Pancreas (tissue), 10 donors: ENCODE measurements at places on chromosomes 1 and 21. TPM values are rescaled to one million over a fixed set of nuclear protein-coding genes. Genes with fewer than 3 reads are reported as not detected.

DNA sequence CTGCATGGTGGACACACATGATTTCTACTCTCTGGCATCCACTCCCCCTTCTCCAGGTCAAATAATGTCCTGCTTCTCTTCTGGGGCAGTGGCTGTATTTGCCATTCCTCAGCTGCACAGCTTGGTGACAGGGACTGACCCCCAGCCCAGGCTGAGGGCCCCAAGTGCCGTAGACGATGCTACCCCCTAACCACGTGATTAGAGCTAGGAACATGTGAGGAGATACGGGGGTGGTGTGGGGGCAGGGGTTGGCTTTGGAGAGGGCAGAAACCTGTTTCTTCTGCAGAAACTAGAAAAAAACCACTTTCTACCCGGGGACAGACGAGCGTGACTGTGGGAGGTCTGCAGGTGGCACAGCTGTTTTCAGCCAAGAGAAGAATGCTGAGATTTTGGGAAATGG, 192.4 kb downstream of the SIPA1L2 start:
- DNase-seq, result no peak
- no peak overlapping the region for H3K27ac ChIP-seq
- H3K4me3 ChIP-seq, result no peak overlapping the region

CNIH4 gene
- total RNA-seq, result 13.5 TPM

FTCD gene
- total RNA-seq, result 0.47 TPM

DNA sequence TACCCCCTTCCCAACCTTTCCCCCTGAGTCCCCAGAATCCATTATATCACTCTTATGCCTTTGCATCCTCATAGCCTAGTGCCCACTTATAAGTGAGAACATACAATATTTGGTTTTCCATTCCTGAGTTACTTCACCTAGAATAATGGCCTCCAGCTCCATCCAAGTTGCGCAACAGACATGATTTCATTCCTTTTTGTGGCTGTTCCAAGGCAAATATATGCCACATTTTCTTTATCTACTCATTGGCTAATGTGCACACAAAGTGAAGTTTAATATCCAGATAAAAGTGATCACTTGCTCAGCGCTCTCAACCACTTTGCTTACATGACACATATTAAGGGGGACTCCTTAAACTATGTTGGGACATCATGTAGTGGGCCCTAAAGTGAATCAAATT, 72.4 kb upstream of the TIAM1 start:
- H3K4me3 ChIP-seq, result no peak overlapping the region
- no peaks in the 10 kb centered on the region for H3K27me3 ChIP-seq
- no peak overlapping the region for H3K27ac ChIP-seq
- DNase-seq, result no peak
- H3K4me1 ChIP-seq, result no peaks in the 10 kb centered on the region
- H3K36me3 ChIP-seq, result no peaks in the 10 kb centered on the region

TRMT1L gene
- total RNA-seq, result 5.5 TPM

CAPN9 gene
- total RNA-seq, result not detected

DNA sequence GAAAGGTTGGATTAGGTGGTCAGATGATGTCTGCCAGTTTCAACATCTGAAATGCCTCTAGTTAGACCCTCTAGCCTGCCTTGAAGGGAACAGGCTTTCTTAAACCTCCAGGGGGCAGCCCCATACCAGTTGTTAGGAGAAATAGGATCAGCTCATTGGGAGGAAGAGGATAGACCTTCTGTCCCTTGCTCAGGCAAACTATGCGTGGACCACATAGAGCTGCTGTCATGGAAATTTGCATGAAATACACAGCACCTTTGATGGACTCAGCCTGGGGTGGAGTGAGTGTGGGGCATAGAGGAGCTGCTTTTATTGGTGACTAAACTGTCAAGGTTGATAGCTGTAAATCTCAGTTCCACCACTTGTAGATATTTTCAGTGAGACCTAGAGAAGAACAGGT, 38.4 kb upstream of the SPAG17 start:
- H3K4me3 ChIP-seq, result no peak overlapping the region
- H3K36me3 ChIP-seq, result no peaks in the 10 kb centered on the region
- H3K27me3 ChIP-seq, result no peaks in the 10 kb centered on the region
- DNase-seq, result no peak
- H3K27ac ChIP-seq, result no peak overlapping the region

DNA sequence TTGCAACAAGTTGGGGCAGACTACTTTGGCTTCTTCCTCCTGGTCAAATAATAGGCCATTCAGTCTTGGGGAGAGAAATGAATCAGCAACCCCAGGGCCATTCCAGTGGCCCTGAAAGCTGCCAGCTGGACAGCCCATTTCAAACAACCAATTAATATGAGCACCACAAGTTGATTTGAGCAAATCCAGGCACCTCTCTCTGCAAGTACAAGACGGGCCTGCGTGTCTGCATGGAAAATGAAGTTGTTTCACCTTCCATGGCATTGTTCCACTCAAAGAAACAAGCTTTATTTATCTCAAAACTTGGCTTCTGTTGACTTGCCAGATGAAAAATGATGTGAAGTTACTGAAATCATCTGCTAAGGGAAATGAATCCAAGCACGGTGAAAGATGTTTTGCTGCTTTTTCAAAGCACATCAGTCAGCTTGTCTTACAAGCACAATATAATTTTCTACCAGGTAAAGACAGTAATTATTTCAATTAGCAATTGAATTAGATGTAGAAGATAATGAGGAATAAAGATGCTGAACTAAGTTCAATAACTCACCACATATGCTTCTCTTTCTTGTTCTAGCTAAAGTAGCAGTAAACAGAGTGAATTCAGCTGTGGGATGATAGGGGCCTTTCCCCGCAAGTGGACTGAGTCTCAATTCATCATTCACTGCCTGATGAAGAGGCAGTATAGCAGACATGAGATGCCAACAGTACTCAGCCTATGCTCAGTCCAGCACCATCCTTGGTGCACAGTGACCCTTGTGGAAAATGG, 95.2 kb upstream of the SSX2IP start:
- no peak for DNase-seq
- no peak overlapping the region for H3K27ac ChIP-seq
- H3K36me3 ChIP-seq, result no peaks in the 10 kb centered on the region
- no peaks in the 10 kb centered on the region for H3K27me3 ChIP-seq
- H3K4me3 ChIP-seq, result no peak overlapping the region

TNFRSF4 gene
- total RNA-seq, result 0.46 TPM

CIART gene
- total RNA-seq, result 1.2 TPM

- no peaks in the 10 kb centered on the region for H3K27me3 ChIP-seq
- no peaks in the 10 kb centered on the region for H3K4me1 ChIP-seq
- no peak for DNase-seq
- no peak overlapping the region for H3K4me3 ChIP-seq
- no peaks in the 10 kb centered on the region for H3K36me3 ChIP-seq
Measured at GRCh38 chr1:235207209-235207565, 46.1 kb upstream of the RBM34 start.

- peaks cover 28% of the 10 kb centered on the region for H3K4me1 ChIP-seq
- DNase-seq, result no peak
- no peaks in the 10 kb centered on the region for H3K36me3 ChIP-seq
- no peak overlapping the region for H3K4me3 ChIP-seq
- H3K27me3 ChIP-seq, result no peaks in the 10 kb centered on the region
Measured at GRCh38 chr1:3133686-3134085, 64.7 kb downstream of the PRDM16 start.

DNA sequence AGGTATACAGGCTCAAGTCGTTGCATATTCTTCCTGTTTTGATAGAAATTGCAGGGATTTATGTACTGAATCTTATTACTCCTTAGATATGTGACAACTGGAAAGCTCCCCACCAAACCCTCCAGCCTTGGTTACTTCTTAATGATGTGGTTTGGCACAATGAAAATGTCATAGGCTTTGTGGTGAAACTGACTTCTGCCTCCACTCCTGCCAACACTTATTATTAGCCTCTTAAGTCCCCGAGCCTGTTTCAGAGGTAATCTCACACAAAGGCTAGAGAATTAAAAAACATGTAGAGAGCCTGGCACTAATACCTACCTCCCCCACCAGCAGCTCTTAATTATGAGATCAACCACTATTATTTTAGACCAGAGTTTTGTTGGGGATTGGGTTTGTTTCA, 4.2 kb downstream of the COX20 start:
- peaks cover 26% of the 10 kb centered on the region for H3K36me3 ChIP-seq
- no peak overlapping the region for H3K27ac ChIP-seq
- no peak overlapping the region for H3K4me3 ChIP-seq
- H3K27me3 ChIP-seq, result no peaks in the 10 kb centered on the region

DNA sequence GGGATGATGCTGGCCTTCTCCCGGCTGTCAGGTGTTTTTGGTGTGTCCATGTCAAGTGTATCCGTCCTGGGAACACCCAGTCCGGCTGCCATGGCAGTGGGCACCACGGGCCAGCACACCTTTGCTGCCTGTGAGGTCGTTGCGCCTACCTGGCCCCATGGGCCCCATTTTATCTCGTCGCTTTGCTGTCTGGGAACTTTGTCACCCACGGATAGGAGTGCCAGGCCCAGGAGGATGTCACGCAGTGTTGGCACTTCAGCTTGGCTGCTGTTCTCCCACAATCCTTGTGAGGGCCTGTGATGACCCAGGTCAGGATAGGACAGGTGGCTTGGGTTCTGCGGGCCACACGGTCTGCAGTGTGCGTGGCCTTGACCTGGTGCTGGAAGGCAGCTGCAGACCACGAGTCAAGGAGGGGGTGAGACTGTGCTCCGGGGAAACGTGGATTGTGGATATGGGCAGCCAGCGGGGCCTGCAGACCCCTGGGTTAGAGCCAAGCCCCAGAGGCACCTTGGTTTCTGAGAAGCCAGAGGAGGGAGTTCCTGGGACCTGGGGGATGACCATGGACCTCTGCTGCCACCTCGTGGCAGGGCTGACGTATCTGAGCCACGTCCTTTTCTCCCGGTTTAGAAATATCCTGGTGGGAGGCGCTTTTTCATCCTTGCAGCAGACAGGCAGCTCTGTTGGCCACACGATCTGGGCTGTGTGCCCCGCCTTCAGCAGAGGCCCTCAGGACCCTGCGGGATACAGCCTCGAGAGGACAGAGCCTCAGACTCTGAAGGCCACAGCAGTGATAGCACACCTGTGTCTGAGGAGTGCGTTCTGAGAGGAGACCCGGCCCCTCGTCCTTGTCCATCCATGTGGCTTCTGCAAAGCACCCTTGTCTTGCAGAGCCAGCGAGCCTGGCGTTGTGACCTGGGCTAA, 161.1 kb upstream of the COL6A1 start:
- H3K27ac ChIP-seq, result no peak overlapping the region
- H3K36me3 ChIP-seq, result no peaks in the 10 kb centered on the region
- H3K4me3 ChIP-seq, result no peak overlapping the region
- peak; percentile 79 for DNase-seq
- no peaks in the 10 kb centered on the region for H3K27me3 ChIP-seq

DNA sequence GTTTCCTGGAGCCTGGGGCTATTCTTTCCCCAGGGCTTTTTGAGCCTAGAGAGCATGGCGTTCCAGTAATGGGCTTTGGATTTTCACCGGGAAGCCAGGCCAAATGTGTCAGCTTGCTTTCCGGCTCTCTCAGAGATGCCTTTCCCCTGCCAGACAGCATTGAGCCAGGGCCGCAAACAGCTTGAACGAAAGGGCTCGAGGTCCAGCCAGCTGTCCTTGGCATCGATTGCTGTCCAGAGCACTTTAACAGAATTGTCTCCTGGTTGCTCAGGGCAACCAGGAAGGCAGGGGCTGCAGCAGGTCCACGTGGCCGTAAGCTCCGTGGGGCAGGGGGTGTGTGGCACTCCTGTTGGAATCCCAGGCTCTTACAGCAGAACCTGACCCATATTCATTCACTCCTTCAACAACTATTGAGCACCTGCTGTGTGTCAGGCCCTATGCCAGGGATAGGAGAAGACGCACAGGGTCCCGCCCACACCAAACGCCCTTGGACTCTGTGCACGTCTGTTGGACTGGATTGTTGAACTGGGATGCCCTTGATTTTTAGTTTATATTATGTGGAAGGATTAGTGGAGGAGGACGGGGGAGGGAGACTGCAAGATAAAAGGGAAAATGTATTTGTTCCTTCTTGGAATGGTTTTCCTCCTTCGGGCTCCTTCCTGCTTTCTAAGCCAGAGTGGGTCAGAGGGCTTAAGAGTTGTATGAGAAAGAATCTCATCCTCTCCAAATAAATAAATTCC, 38.7 kb upstream of the EFHD2 start:
- peak overlapping the region; percentile 30 for H3K27ac ChIP-seq
- H3K4me3 ChIP-seq, result no peak overlapping the region
- H3K4me1 ChIP-seq, result no peaks in the 10 kb centered on the region

GRCh38 chr1:7515175-7515574, 255.9 kb upstream of the VAMP3 start:
- H3K27ac ChIP-seq, result no peak overlapping the region
- no peaks in the 10 kb centered on the region for H3K36me3 ChIP-seq
- no peaks in the 10 kb centered on the region for H3K27me3 ChIP-seq

GRCh38 chr1:55246331-55246730, 31.2 kb upstream of the USP24 start:
- no peak overlapping the region for H3K27ac ChIP-seq
- H3K4me3 ChIP-seq, result no peak overlapping the region
- H3K4me1 ChIP-seq, result no peaks in the 10 kb centered on the region
- H3K27me3 ChIP-seq, result no peaks in the 10 kb centered on the region

DNA sequence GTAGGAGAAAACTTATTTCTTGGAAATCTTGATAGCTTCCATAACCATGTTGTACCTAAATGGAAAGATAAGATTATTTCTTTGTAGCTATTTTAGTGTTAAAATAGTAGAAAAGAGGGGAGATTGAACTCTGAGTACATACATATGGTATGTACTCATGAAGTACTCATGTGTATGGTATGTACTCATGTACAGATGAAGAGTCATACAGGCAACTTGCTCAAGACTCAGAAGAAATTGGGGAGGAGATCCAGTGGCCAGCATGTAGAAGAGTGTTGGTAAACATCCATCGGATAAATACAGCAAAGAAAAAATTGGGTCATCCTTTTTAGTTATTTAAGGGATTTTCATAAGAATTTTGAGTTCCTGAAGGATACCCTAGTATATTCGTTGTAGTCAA, 29.0 kb downstream of the MDM4 start:
- no peaks in the 10 kb centered on the region for H3K36me3 ChIP-seq
- no peak for DNase-seq
- H3K4me1 ChIP-seq, result peaks cover 5% of the 10 kb centered on the region
- no peak overlapping the region for H3K4me3 ChIP-seq
- no peaks in the 10 kb centered on the region for H3K27me3 ChIP-seq

DNA sequence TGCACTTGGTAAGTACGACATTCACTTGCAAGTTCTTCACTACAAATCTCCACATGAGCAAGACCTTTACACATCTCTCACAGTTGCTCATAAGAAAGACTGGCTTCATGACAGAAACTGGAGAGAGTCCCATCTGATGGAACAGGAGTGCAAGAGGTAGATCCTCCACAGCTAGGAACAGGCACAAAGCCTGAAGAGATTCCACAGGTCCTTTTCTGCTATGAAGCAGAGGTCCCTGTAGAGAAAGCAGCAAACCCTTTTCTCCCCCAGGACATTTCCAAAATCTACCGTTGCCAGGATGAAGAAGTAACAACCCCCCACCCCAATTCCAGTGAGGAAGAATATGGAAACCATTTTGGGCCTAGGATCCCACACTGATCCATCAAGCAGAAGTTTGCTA, 47.3 kb downstream of the EIF4G3 start:
- no peak overlapping the region for H3K27ac ChIP-seq
- no peak overlapping the region for H3K4me3 ChIP-seq
- DNase-seq, result no peak
- H3K36me3 ChIP-seq, result no peaks in the 10 kb centered on the region
- no peaks in the 10 kb centered on the region for H3K27me3 ChIP-seq

PRR9 gene
- not detected for total RNA-seq

GRCh38 chr1:245946905-245947304, 560.2 kb downstream of the SMYD3 start:
- no peak overlapping the region for H3K4me3 ChIP-seq
- H3K27me3 ChIP-seq, result no peaks in the 10 kb centered on the region
- DNase-seq, result no peak
- H3K36me3 ChIP-seq, result no peaks in the 10 kb centered on the region

GRCh38 chr1:61181067-61182038, 99.0 kb downstream of the NFIA start:
- no peak for DNase-seq
- no peak overlapping the region for H3K4me3 ChIP-seq
- no peak overlapping the region for H3K27ac ChIP-seq
- H3K4me1 ChIP-seq, result peaks cover 26% of the 10 kb centered on the region
- no peaks in the 10 kb centered on the region for H3K36me3 ChIP-seq

GCSAML gene
- total RNA-seq, result not detected
